ENCODE measurements at places on chromosomes 2 and 18.

- no peak for DNase-seq
These were observed 40.4 kb upstream of the ID2 start for GRCh38 chr2:8641301-8641965.

GRCh38 chr2:148501545-148501944, 143.0 kb upstream of the EPC2 start:
- DNase-seq: no peak

DNA sequence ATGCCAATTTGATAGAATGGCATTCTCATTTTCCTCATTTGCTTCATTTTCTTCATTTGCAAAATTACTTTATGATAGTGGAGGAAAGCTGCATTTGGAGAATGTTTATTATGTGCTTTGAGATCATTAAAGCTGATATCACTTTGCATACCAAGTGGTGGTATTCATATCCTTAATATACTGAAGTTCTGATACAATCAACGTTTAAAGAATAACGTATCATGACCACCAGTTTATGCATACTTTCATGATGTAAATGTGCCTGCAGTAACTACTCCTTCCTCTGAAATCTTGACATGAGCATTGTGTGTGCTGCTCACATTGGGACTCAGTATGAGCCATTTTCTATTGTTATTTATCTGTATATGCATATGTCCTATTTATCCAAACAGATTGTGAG, 302.1 kb downstream of the ARHGAP15 start:
- DNase-seq: no peak

DNA sequence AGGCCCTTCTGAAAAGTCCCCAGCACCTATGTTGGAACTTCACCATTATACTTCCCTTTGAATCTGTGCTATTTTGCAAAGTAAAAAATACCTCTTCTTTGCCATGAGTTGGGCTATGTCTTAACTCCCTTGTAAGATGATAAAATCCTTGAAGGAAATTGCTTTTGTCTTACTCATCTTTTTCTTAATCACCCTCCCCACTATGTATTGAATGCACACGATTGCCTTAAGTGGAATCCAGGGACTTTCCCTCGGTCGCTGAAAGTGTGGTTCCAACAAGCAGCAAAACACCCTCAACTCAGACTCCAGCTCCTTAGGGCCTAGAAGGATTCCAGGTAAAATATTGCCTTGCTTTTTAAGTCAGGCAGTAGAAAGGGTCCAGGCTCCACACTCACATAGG, 173.2 kb upstream of the ARL4C start:
- DNase-seq: no peak

- no peak for DNase-seq
These were observed 128.7 kb downstream of the OSBPL1A start for GRCh38 chr18:24268784-24269550.

- DNase-seq: no peak
These were observed 666.5 kb downstream of the DCDC2C start for GRCh38 chr2:4369826-4370419.

DNA sequence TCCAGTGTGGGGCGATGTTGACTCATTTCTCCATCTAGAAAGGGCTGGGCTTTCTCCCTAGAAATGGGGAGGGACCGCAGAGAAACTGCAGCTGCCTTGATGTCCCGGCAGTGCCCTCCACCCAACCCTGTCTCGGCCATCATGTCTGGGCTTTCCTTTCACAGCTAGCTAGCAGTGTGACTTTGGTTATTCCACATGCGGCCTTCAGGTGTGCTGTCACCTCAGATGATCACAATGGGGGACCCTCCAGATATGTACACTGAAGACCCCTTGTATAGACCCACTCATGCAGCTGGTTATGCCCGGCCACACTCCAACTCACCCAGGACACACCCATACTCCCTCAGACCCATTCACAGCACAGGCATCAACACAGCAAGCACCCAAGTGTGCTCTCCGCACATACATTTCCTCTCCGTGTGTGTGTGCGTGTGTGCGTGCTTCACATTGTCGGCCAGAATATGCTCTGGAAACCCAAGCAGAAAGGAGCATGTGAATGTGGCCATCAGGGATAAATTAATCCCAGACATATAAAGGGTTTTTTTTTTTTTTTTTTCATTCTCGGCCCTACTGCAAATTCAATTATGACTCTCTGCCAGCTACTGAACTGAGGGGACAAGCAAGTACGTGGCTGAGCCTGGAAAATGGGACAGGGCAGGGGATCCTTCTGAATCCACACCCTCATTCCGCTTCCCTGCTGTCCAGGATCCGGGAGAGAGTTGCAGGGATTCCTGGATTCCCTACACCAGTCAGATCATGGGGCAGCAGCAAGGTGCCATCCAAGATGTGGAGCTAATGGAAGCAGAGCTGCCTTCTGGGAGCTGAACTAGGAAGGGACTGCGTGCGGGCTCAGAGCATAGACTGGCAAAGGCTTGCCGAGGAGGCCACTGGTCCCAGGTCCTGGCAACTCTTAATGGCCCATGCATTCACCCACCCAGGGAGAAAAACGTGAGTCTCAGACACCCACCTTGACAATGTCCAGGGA, 240.2 kb downstream of the DYSF start:
- no peak for DNase-seq

- no peak for DNase-seq
These were observed 25.0 kb upstream of the CXXC1 start for GRCh38 chr18:50312296-50313030.

GRCh38 chr18:45851161-45851925, 25.9 kb downstream of the SIGLEC15 start:
- DNase-seq: no peak

- no peak for DNase-seq
These were observed 152.3 kb upstream of the TWIST2 start for GRCh38 chr2:238695538-238695937.

- DNase-seq: peak; percentile 27
These were observed 54.5 kb downstream of the MAP4K4 start for GRCh38 chr2:101751875-101752619.

- no peak for DNase-seq
These were observed 2.0 kb downstream of the MFSD6 start for GRCh38 chr2:190410166-190410565.

DNA sequence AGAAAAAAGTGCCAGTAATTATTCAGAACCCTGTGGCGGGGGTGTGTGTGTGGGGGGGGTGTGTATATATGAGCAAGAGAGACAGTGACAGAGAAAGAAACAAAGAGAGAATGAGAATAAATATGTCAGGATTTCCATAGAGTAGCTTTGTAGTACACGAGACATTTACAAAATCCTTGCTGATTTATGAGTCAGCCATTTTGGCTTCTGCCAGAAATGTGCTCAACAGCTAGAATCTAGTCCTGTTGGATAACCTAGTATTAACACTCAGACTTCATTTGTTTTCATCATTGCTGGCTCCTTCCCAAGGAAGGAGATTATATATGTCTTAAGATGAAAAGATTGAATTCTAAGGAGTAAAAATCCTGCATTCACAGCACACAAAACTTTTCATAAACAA, 140.5 kb upstream of the HNRNPA3 start:
- DNase-seq: no peak

GRCh38 chr2:2731101-2731815, 400.2 kb upstream of the MYT1L start:
- no peak for DNase-seq

DNA sequence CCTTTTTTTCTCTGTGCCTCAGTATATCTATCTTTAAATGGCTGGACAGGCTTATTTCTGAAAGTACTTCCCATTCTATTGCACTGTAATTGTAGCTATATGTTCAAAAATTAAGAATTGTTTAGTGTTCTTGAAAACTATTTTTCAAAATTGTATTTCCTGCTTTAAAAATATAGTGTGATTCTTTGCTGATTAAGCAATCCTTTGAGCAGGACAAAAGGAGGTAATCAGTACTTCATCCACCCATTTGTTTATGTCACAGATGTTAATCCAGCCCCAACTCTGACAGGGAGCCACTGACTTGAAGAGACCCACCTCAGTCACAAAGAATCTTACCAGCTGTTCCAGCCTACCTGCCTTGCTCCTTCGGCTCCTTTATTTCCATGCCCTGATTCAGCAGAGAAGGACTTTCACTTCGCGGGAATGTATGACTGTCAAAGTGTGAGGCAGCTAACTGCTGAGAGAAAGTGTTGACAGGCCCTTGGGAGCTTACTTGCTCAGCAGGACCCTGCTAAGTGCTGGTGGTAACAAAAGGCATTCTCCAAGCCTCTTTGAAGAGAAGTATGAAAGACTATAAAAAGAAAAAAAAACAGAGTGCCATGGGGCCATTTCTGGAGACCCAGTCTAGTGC, 393.3 kb upstream of the CYRIA start:
- DNase-seq: no peak
